ENCODE measurements at places on chromosomes 6 and 20.

GRCh38 chr6:136274062-136274461 lies 15.6 kb downstream of the BCLAF1 start:
- DNase-seq, result no peak

GRCh38 chr20:2603816-2604505 lies 48.5 kb upstream of the NOP56 start:
- DNase-seq, result no peak

DNA sequence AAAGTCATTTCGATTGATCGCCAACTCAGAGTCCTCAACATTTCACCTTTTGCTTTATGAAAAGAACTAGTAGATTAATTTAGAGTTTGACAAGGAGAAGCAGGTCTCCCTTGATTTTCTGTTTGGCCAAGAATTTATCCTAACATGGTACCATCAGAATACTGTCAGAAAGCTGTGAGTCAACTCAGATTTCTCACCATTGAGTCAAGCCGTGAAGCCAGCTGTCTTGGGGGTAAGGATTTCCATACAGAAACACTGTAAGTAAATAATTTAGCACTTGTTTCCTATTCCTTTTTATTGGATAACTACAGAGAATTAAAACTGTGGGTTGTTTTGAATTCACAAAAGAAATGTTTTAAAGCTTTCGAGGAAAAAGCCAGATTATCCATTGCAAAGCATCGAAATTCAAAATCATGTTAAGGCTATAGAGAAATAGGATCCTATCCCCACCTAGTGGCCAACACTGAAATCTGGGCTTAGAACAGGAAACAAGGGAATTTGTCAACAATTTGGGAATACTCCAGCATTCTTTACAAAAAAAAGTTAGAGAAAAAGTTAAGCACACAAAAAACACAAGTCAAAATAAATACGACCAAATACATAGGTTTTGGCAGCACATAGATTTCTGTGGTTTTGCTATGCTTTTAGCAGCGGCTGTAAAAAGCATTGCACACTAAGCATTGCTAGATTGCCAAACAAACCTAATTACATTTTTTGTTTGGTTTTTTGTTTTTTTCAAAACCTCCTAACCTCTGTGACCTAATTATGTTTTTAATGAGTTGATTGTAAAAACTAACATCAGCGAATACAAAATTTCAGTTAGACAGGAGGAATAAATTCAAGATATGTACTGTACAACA lies 44.2 kb downstream of the COL11A2 start:
- DNase-seq, result peak; percentile 24

DNA sequence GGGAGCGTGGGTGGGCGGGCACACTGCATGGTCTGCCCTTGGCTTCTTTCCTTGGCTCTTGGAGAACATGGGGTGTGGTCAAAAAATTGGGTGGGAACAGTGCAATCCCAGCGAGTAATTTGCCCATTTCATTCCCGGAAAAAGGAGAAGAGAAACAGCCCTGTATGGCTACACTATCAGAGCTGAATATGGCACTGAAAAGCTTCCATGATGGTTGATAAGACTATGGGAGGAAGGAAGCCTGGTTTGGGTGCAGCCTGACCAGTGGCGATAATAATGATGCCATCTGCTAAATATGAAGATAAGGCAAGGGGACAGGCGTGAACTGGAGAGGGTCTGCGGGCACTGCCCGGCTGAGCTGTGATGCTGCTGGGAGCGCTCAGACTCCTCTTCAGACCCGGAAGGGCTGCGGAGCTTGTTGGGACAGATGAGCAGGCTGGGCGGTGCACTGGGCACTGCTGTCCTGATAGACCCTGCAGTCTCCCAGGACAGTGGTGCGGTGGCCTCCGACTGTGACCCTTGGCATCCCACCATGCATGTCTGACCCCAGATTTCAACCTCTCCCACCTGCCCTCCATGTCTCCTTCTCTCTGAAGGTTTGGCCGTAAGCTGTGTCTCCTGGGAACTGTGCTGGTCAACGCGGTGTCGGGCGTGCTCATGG lies 10.2 kb downstream of the SLC22A1 start:
- no peak for DNase-seq

- DNase-seq, result no peak
These were observed at the start of gene HTR1E for GRCh38 chr6:86937219-86938079. Gene HTR1E (plus strand): TSS chr6:86937528. CDS start chr6:87015335, 77,807 bp downstream.

DNA sequence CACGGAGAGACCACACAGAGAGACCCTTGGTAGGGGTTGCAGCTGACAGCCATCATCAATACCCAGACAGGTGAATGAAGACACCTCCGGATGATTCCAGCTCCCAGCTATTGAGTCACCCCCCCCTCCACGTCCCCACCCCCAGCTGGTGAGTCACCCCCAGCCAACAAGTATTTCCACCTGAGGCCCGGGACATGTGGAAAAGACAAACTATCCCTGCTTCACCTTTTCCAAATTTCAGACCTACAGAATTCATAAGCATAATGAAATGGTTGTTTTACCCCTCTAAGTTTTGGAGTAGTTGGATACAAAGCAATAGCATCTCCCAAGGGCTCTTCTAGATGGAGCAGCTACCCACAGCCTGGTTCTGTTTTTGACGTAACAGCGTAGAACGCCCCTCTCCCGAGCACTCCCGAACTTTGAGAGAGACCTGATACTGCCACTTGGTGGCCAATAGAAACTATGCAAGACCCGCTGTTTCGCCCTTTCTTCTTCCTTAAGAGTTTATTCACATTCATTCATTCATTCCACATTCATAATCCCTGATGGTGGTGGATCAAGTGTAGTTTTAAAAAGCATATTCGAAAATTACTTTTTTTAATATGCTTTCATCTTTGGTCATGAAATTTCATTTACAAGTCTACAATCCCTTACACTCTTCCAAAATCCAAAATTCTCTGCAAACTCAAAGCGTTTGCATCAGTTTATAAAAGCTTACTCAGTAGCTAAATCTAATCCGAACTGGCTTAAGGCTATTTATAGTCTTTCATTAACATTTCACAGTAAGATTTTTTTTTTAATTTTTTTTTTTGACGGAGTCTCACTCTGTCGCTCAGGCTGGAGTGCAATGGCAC lies 15.1 kb upstream of the PPP1R16B start:
- no peak for DNase-seq

- no peak for DNase-seq
These were observed 816.3 kb downstream of the DHX35 start for GRCh38 chr20:39778431-39778830.

- DNase-seq, result no peak
These were observed 791.0 kb upstream of the HS3ST5 start for GRCh38 chr6:115133790-115134189.

- peak; percentile 84 for DNase-seq
These were observed 136.5 kb upstream of the PRND start for GRCh38 chr20:4585104-4585753.

GRCh38 chr20:20655883-20656282 lies 56.6 kb downstream of the RALGAPA2 start:
- DNase-seq, result no peak

DNA sequence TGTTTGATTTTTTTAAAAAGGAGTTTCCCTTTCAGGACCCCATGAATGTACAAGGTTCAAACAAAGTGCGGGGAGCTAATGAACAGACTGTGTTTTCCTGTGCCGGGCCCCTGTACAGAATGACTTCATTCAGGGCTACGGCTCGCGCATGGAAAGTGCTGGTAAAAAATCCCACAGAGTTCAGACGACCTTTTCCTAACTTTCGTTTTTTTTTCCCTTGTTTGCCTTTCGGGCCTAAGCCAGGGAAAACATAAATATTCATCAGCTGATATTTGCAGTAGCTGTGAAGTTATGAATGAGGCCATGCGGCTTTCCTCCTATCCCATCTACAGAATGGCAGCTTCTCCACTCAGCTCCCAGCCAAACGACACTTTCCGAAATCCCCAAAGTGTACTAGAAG lies 74.0 kb downstream of the HAO1 start:
- no peak for DNase-seq

GRCh38 chr20:51420111-51420510 lies 122.4 kb downstream of the NFATC2 start:
- DNase-seq, result no peak

DNA sequence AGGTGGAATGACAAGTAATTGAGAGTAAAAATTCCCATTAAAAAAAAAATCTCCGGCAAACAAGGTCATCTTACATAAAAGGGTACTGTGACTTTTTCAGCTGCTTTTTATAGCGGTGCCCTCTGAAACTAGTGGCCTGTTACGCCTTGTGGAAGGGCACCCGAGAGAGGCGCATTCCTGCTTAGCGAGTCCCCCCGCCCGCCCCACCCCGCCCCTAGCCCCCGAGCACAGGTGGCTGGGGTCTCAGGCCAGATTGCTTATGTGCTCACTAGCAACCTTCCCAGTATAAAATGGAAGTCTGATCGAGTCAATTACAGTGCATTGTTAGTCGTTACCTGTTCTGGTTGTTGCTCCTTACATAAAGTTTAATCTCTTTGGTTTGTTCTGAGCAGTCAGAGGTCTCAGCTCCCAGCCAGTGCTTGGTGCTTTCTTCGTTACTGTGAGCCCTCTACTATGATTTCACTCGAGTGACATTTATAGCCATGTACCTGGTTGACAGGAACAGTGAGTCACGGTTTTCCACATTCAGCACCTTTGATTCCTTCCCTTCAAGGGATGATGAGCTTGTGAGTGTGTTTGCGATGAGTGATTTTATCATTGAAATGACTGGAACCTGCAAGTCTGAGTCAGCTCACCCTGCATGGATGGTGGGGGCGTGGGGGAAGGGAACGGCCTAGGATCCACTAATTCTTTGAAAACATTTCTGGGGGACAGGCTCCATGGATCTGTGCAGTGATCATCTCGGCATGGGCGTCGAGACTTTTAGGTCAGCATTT lies 47.6 kb downstream of the ZDHHC14 start:
- no peak for DNase-seq

DNA sequence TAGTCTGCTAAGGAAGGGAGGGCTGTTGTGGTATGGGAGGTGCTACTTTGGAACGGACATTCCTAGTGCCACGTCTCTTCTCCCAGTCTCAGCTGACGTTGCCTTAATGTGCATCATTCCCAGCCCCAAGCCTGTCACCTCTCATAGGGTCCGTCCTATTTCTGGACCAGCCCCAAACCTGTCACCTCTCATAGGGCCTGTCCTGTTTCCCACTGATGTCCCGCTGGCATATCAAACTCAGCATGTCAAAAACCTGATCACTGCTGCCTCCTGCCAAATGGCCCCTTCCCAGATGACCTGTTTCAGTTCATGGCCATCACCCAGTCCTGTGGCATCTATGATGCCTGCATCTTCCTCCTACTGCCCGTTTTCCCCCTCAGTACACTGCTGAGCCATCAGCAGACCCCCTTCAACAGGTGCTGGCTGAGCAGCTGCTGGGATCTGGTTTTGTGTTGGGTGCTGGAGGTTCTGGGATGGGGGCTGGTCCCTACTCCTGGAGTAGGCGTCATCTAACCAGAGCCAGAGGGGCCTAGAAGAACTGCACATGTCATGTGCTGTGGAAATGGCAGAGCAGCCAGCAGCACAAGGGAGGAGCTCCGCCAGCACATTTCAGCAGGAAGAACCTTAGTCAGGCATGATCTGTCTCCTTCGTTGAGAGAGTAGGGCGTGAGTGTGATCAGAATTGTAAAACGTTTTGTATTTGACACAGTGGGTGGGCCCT lies 3.3 kb downstream of the ENTPD6 start:
- DNase-seq, result no peak

DNA sequence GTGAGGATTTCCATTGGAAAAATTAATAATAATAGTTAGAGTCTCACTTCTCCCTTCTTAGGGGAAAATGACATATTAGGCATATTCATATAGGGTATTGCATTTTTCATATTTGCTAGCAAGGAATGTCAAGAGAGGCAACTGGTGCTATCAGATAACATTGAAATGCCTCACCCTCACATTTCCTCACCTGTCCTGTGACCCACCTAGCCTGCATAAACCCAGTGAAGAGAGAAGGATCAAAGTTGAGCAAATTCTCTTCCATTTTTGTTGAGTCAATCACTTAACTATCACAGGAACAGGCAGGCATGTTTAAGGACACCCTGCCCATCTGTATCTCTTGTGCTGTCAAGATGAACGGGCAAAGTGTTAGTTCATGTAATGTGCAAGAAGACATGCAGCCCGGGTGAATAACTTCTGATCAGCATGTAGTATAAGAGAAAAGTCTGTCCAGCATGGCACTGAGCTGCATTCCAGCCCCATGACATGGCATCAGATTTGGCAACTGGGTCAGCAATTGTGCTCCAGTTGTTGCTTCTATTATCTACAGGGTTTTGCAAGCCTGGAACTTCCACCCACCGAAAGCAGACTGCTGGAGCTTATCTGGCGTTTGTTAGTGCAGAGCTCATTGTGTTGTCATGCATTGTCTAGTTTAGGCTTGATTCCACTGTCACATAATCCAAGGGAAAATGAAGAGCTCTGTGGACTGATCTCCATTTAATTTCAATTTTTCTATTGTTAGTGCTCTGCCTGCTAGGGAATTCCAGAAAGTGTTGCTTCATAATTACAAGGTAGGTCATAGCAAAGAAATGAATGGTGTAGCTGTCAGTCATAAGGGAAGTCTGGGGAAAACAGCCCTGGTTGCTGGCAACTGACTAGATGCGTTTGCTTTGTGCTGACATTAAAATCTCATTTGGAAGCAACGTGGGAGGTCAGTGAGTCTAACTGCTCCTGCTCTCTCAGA lies 138.4 kb upstream of the TNFAIP3 start:
- peak; percentile 95 for DNase-seq

DNA sequence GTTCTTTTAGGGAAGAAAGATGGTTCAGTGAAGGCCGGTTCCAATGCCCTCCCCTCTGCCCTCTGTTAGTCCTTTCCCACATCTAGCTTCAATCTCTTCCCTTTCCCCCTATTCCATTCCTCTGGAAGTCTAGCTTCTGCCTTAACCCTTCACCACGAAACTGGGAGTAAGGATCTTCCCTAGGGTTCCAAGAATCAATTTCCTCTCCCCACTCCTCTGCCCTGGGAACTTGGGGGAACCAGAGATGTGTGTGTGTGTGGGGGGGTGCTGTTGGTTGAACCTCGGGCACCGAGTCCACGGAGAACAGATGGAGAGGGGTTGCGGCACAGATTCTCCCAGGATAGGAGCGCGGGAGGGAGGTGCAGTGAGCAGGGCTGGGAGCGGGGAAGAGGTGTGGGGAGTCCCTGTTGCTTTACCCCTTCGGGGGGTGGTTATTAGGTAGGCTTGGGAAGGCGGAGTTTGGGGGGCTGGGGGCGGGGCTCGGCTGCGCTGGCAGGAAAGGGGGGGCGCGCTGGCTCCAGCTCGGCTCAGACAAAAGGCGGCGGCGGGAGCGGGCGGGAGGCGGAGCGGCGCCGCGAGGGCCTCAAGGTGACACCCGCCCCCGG lies at the start of gene TMEM151B:
TSS of gene TMEM151B (plus strand) at position 530 of the 605 bp plus-strand sequence. CDS start 293 bp downstream, outside the sequence.
- DNase-seq, result no peak

- DNase-seq, result no peak
These were observed 63.3 kb downstream of the NPEPL1 start for GRCh38 chr20:58755766-58756449.

DNA sequence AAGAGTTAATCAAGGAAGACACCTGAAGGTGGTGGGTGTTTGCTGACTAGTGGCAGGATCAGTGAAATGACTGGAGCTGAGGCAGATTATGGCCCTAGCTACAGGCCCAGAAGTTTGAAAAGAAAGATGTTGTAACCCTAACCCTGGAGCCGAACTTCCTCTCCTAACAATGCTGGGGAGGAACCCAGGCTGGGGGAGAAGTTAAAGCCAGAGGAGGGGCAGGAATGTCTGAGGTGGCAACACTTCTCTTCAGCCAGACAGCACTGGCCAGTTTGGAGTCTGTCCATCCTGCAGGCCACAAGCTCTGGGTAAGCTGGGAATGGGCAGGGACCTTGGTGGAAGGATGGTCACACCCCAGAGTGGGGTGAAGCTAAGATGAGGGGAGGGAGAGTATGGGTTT lies at the start of gene LST1:
TSS of gene LST1 (plus strand) at position 270 of the 400 bp plus-strand sequence. CDS start 1,023 bp downstream, outside the sequence.
- no peak for DNase-seq

GRCh38 chr6:73649783-73650182 lies 4.0 kb downstream of the SLC17A5 start:
- DNase-seq, result no peak

All from AG09309 (cell line).